ENCODE measurements at places on chromosomes 1 and 21. TPM values are rescaled to one million over a fixed set of nuclear protein-coding genes. Genes with fewer than 3 reads are reported as not detected.

GJB4 gene
- total RNA-seq = not detected

PDE4B gene
- 9.4 TPM for total RNA-seq

HSD3B1 gene
- total RNA-seq = not detected

GRCh38 chr1:204448344-204448964 is 36.8 kb upstream of the PPP1R15B start:
- DNase-seq = no peak

GRCh38 chr1:58317086-58317485 is 229.4 kb downstream of the OMA1 start:
- DNase-seq = no peak

GRCh38 chr21:44547656-44548331 is 3.5 kb downstream of the KRTAP10-2 start:
- DNase-seq = no peak

DNA sequence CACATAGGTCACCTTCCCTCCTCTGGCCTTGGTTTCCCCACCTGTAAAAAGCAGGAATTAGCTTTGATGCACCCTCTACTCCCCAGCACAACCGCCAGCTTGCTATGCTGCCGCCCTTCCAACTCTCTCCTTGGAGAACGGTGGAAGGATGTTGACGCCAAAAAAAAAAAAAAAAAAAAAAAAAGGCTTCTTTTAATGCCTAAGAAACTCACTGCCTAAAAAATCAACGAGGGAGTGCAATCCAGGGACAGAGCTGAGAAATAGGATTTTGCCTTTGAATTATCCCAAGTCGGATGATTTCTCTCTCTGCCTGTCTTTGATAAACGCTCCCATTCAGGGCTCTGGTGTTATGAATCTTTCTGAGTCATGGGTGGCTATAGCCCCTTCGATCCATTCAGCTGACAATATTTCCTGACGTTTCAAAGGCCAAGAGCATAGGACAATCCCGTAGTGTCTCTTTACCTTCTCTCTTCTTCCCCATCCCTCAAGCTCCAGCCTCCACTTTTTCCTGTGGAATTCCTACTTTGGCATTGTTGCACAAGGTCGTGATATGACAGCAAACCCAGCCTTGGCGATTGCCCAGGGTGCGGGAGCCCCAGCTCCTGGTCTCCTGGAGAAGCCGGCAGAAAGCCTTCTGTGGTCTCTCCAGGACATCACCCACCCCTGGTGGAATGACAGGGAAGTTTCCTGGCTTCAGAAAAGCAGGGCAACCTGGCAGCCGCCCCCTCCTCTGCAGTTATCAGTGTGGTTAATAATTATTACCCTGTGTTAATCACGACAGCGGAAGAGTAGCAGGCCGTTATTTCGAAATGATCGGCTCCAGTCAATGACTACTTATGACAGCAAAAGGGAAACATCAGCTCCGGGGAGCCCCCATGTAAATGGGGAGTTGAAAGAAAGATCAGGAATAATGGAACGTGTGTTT is 8.0 kb upstream of the PLXNA2 start:
- no peak for DNase-seq

DNA sequence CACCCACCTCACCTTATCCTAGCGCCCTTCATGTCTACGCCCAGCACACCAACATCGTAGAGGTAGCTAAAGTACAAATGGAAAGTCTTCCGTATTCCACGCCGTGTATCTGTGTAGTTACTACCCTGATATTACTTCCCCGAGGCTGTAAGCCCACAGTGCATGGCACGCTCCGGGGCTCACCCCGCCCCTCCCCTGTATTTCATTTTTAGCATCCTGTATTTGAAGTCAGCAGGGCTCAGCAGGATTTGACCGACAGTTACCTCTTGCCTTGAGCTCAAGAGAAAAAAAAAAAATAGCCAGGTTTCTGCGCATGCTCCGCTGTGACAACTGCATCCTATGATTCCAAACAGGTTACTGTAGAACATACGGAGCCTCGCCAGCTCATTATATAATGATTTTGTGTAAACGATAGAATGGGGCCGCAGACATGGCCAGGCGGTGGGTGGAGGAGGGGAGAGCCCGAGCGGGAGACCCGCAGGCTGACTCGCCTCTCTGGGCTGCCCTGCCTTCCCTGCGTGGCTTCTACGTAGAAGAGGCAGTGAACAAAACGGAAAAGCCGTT is 1.3 kb downstream of the ABCG1 start:
- peak; percentile 89 for DNase-seq

- DNase-seq = no peak
Observed at GRCh38 chr1:229252228-229252984, 18.5 kb upstream of the RAB4A start.

DNA sequence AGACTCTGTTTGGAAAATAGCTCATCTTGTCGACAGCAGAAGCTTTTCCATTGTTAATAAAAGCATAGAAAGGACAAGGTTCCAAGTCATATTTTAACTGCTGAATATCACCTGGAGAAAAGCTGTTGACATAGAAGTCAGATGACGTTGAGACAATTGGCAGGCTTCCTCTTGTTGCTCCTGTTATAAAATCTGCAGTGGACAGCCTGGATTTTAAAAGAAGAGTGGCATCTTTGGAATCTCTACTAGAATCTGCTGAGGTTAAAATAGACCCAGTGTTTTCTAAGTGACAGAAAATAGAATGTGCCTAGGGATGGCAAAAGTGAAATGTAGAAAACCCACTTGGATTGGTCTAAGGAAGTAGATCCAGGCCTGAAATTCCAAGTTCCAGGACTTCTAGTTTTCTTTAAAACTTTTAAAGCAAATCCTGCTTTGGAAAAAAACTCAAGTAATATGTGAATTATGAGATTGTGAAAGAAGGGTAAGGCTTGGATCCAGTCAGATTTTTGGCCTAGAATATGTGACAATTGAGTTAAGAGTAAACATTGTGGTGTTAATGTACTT is 53.6 kb upstream of the NEXN start:
- DNase-seq = no peak

DNA sequence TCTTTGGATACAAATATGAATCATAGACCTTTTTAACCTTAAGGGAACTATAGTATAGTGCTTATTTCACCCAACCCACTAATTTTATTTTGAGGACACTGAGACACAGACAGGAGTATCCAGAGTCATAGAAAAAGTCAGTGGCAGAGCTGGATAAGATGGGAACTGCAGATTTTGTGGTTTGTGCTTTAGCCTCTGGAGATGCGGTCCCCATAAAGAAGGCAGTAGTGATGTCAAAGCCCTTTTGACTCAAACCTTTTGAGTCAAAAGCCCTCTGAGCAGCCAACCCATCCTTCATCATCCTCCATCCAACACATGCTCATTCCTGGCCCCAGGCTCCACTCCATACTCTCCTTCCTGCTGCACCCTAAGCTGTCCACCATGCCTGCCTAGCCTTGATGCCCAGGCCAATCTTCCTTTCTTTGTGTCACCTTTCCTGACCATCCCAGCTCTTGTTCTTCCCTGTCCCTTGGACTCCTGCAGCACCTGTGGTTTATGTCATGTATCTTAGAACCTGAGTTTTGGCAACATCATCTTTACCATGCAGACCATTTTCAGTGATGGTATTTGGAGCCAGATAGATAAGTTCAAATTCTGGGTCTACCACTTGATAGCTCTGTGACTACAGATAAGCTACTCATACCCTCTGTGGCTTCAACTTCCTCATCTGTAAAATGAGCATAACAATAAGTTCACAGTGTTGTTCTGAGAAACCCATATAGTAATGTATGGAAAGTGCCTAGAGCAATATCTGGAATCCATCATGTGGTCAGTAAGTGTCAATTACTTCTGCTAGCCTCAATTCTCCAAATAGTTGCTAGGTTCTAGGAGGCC is 20.1 kb downstream of the SLAMF1 start:
- DNase-seq = no peak

- DNase-seq = no peak
Observed at GRCh38 chr21:40792691-40793456, 54.1 kb downstream of the DSCAM start.

- peak; percentile 69 for DNase-seq
Observed at GRCh38 chr1:226061841-226062557, 517 bp upstream of the H3-3A start.

- no peak for DNase-seq
Observed at GRCh38 chr21:40901691-40902090, 54.7 kb upstream of the DSCAM start.

DNA sequence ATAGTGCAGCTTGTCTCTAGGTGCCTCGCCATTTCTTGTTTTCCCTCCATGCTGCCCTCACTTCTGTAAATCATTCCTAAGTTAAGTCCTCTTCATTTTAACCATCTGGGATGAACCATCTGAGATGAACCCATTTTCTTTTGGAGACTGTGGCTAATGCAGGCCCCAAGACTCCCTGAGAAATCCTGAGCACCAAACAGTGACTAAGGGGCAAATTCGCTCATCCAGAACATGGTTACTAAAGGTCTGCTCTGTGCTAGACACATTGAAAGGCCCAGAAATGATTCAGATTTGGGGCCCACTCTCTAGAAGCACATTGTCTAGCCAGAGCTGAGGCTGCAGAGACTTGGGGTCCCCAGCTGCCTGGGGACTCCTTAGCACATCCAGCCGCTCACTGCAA is 151.9 kb upstream of the CTTNBP2NL start:
- DNase-seq = no peak
